ENCODE measurements at places on chromosomes 1 and 21. TPM values are rescaled to one million over a fixed set of nuclear protein-coding genes. Genes with fewer than 3 reads are reported as not detected.

GRCh38 chr1:206087091-206087490 lies 30.1 kb downstream of the AVPR1B start:
- no peak for DNase-seq

DNA sequence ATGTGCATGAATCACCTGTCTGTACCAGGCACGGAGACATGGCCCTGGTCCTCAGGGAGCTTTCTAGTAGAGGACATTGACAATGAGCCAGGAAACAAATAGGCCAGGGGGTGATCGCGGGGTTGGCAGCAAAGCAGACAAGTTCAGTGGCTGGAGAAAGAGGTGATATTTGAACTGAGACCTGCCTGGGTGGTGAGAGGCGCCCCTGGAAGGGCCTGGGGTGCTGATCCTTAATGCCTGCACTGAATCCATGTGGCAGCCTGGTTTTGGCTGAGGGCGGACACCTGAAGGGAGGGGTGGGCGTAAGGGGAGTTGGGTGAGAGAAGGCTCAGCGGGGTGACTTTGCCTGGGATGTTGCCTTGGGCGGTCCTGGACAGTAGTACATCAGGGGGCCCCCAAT lies 35.9 kb downstream of the URB2 start:
- no peak for DNase-seq

Gene NAV1
- 21.6 TPM for polyA plus RNA-seq

Gene DSTYK
- polyA plus RNA-seq: 21.0 TPM

Gene CYP4A22
- polyA plus RNA-seq: 8.2 TPM

Gene MRAP
- polyA plus RNA-seq: 0.33 TPM

All from left kidney (tissue), 8 donors.